Myocyte (in vitro differentiated cells): ENCODE measurements at places on chromosomes 13 and 19. TPM values are rescaled to one million over a fixed set of nuclear protein-coding genes. Genes with fewer than 3 reads are reported as not detected.

BST2 gene
- 0.57 and 0.62 TPM in 2 replicates for total RNA-seq

DNA sequence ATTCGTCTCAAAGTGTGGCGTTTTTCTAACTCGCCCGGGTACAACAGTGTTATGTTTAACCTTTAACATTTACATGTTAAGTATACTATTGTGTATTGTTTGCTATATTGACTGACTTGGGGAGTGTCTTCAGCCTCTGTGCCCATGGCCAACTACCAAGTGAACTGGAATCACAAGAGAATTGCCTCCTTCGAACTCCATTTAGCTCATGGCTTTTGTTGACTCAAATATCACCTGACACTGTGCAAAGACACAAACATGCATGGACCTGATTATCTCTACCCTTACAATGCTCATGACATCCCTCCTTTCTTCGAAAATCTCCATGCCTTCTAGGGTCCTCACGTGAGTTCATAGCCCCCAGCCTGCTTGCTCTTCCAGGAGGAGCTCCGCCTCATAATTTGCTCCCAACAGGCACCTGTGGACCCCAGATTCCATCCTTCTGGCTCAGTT lies 704 bp downstream of the ZNF814 start:
- DNase-seq = no peak

ZNF571 gene
- total RNA-seq = 4.4 and 4.8 TPM in 2 replicates

DNA sequence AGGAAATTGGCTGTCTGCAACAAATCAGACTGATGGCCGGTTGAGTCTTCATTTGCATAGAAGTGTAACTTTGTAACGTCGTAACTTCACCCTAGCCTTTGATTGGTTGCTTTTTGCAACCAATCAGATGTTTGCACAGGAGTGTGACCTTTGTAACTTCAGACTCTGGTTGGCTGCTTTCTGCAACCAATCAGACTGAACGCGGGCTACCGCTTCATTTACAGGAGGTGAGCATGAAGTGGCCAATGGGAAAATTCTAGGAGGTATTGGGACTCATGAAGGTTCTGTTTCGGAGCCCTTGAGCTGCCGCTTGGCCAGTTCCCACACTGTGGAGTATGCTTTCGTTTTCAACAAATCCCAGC lies 441 bp upstream of the ZNF559 start:
- peak; percentile 59 for DNase-seq

- DNase-seq = no peak
Measured at GRCh38 chr19:4650159-4650558, 10.8 kb downstream of the TNFAIP8L1 start.

C1QTNF9B gene
- total RNA-seq = not detected in 2 replicates

DNA sequence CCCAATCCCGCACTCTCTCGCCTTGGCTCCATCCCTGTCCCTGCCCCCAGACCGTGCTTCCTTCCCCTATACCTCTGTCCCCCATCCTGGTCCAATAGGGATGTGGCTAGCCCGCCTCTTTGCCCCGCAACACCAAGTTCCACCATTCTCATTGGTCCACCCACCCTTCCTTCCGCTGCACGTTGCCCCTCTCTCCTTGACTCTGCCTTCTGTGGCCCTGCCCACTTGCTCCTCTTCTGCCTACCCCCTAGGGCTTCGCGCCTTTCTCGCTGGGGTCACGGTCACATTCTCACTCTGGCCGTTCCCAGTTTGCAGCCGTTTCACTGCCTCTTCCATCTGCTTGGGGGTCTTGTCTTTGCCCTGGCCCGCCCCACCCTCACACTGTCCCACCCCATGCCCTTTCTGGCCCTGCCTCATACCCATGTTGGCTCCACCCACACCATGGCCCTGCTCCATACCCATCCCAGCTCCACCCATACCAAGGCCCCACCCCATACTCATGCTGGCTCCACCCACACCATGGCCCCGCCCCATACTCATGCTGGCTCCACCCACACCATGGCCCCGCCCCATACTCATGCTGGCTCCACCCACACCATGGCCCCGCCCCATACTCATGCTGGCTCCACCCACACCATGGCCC lies 4.5 kb upstream of the ARHGAP45 start:
- DNase-seq = no peak

AXL gene
- 24.8 and 27.0 TPM in 2 replicates for total RNA-seq

DPF1 gene
- 1.2 and 1.7 TPM in 2 replicates for total RNA-seq

DNA sequence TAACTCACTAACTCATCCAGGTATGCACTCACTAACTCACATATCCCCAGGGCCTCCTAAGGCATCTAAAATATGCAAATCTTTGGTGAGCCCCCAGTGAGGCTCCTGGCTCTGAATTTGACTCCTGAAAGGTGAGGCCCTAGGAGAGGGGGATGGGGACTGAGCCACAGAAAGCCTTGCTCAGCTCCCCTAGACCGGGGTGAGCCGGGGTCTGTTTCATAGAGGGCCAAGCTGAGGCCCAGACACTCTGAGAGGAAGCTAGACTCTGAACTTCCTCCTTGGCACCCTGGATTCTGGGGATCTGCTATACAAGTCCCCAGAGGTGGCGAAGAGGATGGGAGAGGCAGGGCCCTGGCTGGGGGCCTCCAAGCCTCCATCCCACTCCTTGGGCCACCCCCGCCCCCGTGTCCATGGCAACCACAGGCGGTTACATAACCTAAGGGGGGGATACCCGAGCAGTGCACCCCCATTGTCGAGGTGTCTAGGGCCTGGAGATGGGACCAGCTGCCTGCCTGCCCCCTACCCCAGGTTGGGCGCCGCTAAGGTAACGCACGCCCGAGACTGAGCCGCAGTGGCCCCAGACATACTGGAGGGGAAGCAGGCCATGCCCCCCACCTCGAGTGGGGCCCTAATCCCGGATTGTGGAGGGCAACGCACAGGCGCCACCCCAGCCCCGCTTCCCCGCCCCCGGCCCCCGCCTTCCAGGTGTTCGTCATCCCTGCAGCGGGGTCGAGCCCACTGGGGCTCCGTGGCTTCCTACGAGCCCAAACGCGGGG lies 646 bp downstream of the ABHD8 start:
- no peak for DNase-seq

DNA sequence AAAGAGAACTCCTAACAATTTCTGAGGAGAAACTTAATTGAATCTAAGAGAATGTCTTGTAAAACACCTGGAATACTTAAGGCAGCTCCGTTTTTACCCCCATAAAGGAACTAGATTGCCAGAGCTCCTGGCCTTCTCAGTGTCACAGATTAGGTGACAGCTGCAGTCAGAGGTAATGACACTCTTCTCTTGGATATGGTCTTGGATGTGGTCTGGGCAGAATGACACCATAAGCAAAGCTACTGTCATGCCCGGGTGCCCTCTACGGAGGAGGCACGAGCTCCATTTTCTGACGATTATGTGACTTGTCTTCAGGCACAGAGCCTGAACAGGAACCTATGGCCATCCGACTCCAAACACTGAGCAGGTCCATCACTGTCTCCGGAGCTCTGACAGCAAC lies 46.7 kb downstream of the STK24 start:
- DNase-seq = peak; percentile 44

DNA sequence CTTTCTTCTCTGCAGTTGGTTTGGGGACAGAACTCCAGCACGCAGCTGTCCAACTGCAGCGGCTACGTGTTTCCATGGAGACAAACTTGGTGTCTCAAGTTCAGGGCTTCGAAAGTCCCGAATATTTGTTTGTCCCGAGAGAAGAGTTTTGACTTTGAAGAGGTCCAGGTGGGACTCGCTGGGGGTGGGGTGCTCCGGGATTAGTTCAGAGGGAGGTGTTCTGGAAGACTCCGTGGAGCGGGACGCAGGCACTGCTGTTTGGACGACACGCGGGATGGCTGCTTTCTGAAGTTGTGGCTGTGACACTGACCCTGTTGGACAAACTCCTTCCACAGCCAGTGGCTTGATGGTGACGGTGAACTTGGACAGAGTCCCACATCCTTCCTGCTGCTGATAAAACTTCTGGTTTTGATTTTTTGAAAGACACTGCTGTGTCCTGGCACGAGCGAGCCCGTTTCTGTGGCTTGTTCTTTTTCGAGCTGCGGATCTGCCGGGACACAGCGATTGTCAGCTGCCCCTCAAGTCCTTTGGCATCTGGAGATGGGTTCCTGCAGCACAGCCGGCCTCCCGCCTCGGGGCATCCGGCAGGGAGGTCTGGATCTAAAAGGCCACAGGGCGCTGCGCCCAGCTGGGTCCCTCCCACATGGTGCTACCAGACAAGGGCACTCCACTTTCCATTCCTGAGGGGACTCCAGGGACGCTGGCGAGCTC lies 15.9 kb upstream of the RANBP3 start:
- no peak for DNase-seq

DNA sequence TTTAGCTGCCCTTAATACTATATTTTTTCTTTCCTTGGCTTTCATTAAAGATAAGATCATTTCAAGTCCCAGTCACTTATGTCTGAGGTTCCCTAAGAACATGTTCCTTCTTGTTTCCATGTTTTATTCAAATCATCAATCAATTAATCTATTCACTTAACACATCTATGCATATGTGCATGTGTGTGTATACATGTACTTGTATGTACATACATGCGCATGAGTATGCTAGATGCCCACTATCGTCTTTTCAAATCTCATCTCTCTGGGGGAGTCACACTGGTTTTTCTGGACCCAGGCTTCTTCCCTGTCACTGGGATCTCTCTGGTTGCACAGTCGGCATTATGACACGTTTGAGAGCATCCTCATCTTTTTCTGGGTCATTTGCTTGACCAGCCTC lies 108.9 kb downstream of the ZNF536 start:
- no peak for DNase-seq

SYCN gene
- total RNA-seq = not detected in 2 replicates

DNA sequence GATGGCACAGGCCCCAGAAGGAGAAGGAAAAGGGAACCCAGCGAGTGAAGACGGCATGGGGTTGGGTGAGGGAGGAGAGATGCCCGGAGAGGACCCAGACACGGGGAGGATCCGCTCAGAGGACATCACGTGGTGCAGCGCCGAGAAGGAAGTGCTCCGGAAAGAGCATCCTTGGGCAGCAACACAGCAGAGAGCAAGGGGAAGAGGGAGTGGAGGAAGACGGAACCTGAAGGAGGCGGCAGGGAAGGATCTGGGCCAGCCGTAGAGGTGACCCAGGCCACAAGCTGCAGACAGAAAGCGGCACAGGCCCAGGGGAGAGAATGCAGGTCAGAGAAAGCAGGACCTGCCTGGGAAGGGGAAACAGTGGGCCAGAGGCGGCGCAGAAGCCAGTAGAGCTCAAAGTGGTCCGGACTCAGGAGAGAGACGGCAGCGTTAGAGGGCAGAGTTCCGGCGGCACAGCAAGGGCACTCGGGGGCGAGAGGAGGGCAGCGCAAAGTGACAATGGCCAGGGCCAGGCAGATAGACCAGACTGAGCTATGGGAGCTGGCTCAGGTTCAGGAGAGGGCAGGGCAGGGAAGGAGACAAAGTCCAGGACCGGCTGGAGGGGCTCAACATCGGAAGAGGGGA lies 1.1 kb downstream of the PPP1R12C start:
- peak; percentile 54 for DNase-seq

DNA sequence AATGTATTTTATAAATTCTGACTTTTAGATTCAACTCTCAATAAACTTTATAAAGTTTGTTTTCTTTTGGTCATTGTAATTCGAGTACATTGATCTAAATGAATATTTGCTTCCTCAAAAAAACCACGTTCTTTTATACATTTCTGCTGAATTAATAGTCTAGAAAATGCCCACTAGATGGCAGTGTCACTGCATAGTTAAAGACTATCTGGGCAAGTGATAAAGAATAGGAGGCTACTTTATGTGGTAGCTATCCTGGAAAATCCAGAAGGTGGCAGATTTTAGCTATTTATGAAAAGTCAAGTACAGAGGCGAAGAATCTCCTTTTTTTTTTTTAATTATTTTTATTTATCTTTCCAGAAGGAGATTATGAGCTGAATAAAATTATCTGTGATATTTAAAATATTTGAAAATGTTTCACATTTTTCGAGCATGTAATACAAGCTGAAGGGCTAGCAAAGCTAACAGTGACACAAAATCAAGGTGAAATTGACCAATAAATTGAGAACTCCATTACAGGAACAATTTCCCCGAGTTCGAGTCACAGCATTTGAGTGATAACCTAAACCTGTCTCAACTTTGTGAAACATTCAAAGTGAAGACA lies 221.8 kb downstream of the OLFM4 start:
- DNase-seq = peak; percentile 66

GRCh38 chr19:45794627-45795026 lies 2.0 kb upstream of the DMWD start:
- no peak for DNase-seq

DNA sequence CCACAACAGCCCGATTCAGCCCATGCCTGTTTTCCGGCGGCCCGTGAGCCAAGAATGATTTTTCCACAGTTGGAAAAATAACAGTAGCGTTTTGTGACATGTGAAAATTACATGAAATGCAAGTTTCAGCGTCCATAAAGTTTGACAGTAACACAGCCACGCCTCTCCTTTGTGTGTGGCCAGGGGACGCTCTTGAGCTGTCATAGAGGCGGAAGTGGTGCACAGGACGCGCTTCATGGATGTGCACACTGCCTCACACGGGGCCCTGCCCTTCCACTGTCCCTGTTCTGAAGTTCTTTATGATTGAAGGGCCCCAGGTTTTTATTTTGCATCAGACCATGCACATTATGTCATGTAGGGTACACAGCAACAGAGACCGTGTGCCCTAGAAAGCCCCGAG lies 12.4 kb upstream of the ELAVL1 start:
- no peak for DNase-seq

HPN gene
- total RNA-seq = not detected in 2 replicates

DNA sequence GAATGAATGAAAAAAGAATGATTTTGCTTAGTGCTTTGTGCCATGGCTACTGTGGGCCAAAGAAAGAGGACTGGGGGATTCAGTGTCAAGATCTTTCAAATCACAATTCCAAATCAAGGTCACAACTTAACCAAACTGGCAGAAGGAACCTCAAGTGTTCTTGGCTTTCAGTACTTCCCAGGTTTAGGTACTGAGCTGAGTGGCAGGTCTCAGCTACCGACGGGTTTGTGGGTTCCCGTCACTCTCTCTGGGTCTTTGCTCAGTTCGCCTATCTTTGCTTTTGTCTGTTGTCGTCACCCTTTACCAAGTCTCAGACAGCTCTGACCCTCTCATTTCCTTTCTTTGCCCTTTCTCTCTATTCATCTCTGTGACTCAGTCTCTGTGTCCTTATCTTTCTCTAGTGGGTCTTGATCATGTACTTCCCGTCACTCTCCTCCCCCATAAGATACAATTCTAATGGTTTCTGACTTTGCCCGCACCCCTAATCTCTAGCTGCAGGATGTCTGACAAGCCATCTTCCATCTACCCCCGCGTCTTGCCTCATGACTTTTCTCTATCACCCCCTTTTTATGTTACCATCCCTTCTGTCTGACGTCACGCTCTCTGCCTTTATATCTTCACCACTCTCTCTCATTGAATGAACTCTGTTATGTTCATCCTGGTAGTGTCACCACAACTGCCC lies 33.3 kb upstream of the LRRC4B start:
- DNase-seq = no peak

C19orf25 gene
- total RNA-seq = 37.6 and 53.1 TPM in 2 replicates

GRCh38 chr13:45928176-45928575 lies 76.6 kb upstream of the SIAH3 start:
- DNase-seq = no peak

HS6ST3 gene
- 0.05 TPM in 1 of 2 replicates, not detected in the other for total RNA-seq

ZNF627 gene
- 18.7 and 18.9 TPM in 2 replicates for total RNA-seq

DNA sequence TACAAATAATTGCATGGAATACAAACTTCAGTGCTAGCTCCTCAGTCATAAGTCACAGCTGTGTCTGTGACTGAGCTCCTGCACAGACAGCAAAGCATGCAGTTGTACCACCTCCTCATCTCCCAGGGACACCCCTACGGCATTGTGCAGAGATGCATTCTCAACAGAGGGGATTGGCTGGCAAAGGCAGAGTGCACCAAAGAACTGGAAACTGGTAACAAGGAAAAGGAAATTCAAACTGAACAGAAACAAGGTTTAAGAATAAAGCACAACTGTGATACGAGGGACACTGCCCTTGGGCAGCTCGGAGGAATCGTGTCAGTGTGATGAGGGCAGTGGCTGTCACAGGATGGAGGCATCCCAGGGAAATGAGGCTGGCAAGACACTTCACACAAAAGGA lies 126.1 kb upstream of the SOX1 start:
- DNase-seq = no peak
